ENCODE measurements at places on chromosomes 16 and 17.

GRCh38 chr16:68360956-68361355 lies 50.1 kb downstream of the PRMT7 start:
- no peak for DNase-seq

DNA sequence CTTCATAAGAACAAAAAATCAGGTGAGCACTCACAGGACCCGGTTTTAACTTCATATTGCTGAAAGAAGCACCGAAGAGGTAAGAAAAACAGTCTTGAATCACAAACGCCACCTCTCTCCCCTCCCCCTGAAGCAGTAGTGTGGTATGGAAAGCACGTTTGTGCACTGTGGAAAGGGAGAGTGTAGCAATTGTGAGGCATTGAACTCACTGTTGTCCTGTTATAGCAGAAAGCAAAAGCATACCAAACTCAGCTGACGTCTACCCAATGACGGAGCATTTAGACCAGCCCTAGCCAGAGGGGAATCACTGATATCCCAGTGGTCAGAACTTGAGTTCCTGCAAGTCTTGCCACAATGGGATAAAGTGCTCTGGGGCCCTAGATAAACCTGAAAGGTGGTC lies 98.8 kb downstream of the DYNLRB2 start:
- no peak for DNase-seq

DNA sequence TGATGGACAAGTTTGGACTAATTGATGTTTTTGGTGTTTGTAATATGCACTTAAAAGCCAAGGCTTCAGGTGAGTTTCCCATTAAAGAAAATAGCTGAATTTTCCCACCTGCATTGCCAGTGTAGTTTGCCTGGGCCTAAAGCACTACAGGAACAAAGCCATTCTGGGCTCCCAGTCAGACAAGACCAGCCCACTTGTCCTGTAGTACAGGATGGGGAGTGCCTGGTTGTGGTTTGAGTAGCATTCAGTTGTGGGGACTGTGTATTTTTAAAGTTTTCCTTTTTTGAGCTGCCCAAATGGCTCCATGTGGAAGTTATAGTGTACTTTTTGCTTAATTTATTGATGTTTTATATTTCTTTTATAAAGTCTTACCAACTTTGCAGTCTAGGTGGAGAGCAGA lies 91.7 kb downstream of the TANGO6 start:
- no peak for DNase-seq

DNA sequence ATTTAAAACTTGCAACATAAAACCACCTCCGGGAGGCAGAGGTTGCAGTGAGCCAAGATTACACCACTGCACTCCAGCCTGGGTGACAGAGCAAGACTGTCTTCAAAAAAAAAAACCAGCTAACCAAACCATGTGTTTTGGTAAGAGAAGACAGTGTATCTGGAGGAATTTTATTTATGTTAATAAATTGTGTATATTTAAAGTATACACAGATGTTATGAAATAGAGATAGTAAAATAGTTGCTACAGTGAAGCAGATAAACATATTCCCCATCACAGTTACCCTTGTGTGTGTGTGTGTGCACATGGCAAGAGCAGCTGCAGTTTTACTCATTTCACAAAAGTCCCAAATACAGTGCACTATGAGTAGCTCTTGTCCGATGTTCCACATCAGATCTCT lies 54.8 kb upstream of the CRISPLD2 start:
- no peak for DNase-seq

- DNase-seq: no peak
Measured at GRCh38 chr16:10558746-10559641, 21.4 kb downstream of the EMP2 start.

DNA sequence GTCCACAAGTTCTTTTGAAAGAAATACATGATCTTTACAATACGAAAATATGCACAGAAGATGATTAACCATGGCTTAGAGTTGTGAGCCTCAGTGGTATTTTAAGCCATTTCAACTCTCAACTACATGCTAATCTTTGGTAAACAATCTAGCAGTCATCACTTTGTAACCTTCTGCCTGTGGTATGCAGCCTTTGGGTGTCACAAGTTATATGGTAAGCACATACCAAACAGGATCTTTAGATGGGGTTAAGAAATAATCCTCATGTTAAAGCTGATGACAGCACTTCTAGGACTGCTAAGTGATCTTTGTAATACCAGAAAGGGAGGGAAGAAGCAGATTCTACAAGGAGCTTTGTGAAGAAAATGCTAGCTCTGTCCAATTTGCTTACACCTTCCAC lies 74.3 kb downstream of the CA4 start:
- no peak for DNase-seq

GRCh38 chr16:17339764-17340541 lies 130.8 kb downstream of the XYLT1 start:
- no peak for DNase-seq

- no peak for DNase-seq
Measured at GRCh38 chr16:68257251-68257905, 6.9 kb upstream of the SLC7A6 start.

DNA sequence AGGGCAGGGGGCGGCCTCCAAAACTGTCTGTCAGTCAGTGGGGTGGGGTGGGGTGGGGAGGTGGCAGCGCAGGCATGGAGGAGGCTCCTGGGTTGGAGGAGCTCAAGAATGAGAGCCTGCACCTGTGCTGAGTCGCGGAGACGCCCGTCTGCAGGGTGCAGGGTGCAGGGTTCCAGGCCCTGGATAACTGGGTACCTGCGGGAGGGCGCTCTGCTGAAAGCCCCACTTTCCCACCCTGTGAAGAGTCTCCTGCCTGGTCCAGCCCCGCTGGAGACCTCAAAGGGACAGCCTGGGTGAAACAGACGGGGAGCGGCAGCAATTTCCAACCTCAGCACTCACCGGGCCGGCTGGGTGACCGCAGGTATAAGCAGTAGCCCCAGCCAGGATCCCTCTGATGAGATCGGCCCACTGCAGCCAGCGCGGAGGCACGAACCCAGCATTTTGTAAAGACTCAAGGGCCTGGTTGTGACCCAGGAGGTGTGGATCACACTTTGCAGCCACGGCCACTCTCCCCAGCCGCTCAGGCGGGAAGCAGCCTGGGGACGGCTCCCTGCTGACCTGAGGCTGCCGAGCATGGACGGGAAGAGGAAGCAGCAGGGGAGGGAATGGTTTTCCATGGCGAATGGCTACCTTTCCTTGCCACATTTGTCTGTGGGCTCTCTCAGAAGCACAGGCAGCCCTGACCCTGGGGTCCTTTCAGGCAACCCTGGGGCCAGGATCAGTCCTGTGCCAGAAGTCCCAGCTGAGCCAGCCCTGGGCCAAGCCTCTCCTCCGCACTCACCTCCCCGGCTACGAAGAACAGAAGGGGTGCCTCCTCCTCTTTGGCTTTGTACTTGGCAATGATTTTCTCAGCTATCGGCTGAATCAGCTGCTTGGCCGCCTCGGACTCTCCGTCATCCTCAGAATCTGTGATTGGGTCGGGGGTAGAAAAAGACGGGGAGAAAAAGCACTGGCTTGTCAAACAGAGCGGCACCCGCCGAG lies 21.0 kb downstream of the MRM3 start:
- no peak for DNase-seq

GRCh38 chr16:3234543-3234856 lies 458 bp downstream of the ZNF200 start:
- DNase-seq: no peak

- no peak for DNase-seq
Measured at GRCh38 chr16:29226782-29227181, 179.7 kb downstream of the NPIPB11 start.

GRCh38 chr16:83940630-83941378 lies 12.2 kb upstream of the OSGIN1 start:
- DNase-seq: no peak

- no peak for DNase-seq
Measured at GRCh38 chr16:17237350-17237944, 233.3 kb downstream of the XYLT1 start.

GRCh38 chr17:49690256-49690655 lies 12.4 kb upstream of the SPOP start:
- no peak for DNase-seq

- peak; percentile 82 for DNase-seq
Measured at GRCh38 chr16:89972244-89973234, 24.0 kb downstream of the DEF8 start.

- DNase-seq: no peak
Measured at GRCh38 chr17:65085397-65085796, 28.9 kb upstream of the GNA13 start.

DNA sequence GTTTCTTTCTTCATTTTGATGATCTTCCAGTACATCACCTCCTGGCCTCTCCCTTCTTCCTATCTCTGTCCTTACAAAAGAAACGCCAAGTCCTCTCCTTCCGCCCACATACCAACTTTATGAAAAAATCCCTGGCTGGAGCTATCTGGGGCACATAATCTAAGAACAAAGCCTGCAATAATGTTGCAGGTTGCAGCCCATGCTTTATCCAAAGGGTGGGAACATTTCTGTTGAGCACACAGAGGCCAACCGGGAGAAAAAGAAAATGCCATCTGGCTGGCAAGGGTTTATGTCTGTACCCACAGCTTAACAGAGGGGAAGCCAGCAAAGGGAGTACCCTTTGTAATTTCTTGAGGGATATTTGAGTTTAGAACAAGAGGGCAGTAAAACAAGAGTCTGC lies 409.6 kb downstream of the SOX9 start:
- DNase-seq: no peak

GRCh38 chr16:23996258-23996955 lies 160.6 kb downstream of the PRKCB start:
- no peak for DNase-seq

GRCh38 chr17:68587026-68587425 lies 14.1 kb downstream of the FAM20A start:
- DNase-seq: no peak
